Posterior vena cava (tissue), 2 donors: ENCODE measurements at places on chromosomes 12 and 14.
A peak's percentile ranks its signal among the peaks of the same experiment; 100 is the strongest.

GRCh38 chr12:120466560-120467315, 2.8 kb downstream of the SRSF9 start:
- DNase-seq = no peak

GRCh38 chr12:6334940-6335450, 6.9 kb downstream of the TNFRSF1A start:
- DNase-seq = no peak

DNA sequence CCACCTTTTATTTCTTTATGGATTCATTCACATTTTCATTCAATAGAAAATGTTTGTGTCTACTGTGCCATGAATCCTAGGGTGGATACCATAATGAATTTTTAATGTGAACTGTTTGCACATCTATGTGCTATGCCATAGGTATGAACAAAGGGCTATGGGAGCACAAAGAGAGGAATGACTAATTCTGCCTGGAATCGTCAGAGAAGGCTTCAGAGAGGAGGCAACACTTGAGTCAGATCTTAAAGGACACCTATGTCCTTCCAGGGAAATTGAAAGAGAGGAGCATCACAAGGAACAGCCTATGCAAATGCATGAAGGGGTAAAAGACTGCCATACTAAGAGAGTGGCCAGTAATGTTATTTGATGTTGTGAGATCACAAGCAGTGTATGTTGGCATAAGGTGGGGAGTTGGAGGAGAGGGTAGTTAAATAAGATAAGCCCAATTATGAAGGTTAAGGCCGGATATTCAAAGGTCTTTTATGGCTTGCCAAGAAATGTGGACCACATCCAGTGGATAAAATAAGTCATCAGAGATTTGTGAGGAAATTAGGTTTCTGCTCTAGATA, 246.7 kb downstream of the GRIN2B start:
- no peak for DNase-seq

- no peak for DNase-seq
Measured at GRCh38 chr14:36091096-36091495, 85.4 kb downstream of the PTCSC3 start.

DNA sequence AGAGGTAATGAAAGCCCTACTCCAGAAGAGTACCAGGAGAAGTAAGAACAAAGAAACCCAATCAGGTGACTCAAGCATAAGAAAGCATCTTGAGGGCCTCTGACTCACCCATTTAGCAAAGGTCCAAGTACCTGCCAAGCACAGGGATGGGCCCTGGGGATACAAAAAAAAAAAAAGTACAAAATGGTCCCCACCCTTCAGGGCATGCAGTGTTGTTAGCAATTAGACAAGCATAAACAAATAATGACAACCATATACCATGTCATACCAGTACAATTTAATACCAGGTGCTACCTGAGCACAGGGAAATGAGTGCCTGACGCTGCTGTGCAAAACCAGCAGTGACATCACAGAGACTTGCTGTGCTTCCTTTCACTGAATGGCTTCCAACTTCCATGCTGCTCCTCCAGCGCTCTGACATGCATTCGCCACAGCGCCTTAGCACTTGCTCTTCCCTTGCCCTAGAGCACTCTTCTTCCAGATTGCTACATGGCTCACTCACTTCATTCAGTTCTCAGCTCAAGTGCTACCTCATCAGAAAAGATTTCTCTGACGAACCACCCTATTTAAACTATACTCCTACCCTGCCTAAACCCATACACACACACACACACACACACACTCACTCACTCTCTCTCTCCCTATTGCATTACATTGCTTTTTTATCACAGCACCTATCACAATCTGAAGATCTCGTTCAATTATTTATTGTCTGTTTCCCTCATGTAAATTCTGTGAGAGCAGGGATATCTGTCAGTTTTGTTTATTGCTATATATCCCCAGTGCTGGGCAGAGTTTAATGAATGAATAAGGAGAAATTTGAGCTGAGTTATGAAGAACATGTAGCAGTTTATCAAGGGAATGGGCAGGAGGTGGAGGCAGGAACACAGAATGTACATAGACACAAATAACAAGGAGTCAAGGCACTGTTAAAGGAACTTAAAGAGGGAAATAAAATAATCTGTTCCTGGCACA, 12.9 kb upstream of the EPS8 start:
- DNase-seq = no peak

DNA sequence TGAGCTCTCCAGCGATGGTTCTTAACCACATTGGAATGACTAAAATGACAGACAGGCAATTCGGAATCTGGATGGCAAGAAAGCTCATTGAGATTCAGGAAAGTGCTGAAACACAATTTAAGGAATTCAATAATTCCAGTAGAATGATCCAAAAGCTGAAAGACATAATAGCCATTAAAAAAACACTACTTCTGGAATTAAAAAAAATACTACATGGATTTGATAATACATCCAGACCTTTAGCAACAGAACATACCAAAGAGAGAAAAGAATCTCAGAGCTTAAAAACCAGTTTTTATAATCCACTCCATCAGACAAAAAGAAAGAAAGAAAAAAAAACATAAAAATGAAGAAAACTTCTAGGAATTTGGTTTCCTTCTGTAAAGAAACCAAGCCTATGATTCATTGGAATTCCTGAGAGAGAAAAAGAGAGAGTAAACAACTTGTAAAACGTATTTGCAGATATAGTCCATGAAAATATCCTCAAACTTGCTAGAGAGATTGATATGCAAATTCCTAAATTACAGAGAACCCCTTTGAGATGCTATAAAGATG, 52.8 kb downstream of the SLCO1B1 start:
- no peak for DNase-seq

GRCh38 chr12:131287938-131288764, 334.4 kb downstream of the ADGRD1 start:
- DNase-seq = peak; percentile 36

DNA sequence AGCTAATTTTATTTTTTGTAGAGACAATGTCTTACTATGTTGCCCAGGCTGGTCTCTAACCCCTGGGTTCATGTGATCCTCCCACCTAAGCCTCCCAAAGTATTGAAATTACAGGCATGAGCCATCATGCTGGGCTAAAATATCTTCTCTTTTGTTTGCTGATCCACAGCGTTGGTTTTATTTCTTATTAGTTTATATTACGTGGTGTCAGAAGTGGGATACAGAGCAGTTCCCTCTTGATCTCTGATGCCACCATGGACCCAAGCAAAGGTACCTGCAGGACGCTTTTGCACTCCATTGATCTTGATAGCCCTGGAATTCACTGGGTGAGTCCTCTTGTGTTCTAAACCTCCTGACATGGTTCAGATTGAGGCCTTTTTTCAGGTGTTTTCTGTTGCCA, 43.8 kb upstream of the RESF1 start:
- DNase-seq = no peak

GRCh38 chr14:24775950-24776349, 142.0 kb upstream of the GZMB start:
- no peak for DNase-seq

DNA sequence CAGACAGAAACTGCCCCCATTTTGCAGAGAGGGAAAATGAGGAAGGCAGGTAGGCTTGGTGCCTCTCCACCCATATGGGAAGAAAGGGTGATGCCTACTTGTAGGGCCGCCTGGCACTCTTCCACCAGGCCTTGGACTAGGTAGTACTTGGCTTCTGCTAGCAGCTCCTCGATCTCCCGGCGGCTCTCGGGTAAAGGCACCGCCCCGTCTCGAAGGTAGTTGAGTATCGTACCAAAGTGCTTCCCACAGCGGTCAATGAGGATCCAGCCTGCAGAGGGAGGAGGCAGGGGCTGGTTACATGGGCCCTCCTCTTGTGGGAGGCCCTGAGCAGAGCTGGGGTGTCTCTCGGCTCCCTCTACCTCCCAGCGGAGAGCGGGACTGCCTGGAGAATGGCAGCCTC, 16.6 kb downstream of the KCTD10 start:
- peak; percentile 47 for DNase-seq

DNA sequence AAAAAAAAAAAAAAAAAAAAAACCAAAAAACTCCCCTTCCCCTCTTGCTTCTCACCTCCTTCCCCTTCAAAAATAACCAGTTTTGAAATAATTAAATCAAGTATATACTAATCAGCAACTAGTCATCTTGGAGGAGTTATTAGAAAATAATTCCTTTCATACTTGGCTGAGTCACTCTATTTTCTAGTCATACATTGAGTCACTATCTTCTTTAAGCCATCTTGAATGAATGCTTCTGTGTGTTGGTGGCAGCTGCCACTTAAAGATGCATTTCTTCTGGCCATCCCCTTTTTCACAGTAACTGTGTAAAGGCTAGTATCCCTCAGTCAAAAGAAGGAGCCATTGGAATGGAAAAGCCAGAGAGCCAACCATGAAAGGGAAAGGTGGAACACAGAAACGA, 84.2 kb upstream of the TMEM263 start:
- DNase-seq = no peak

- peak; percentile 40 for DNase-seq
Measured at GRCh38 chr14:21204167-21205025, 48.5 kb upstream of the OR5AU1 start.

- DNase-seq = no peak
Measured at GRCh38 chr12:14970473-14970872, 2.4 kb upstream of the PDE6H start.

DNA sequence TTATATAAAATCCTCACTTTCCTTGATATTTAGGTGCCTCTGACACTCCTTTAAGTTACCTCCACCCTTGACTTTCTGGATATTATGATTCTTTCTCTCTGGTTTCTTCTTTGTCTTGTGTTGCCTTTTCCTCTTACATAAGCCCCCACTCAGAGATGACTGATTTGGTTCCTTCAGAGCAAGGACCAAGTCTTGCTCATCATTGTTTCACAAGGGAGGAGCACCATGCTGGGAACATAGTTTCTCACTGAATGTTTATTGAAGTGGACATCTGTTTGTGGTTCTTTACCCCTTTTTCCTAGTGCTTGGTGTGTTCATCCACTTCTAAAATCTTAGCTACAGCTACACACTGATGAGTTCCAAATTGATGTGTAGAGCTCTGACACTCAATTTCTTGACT, 161.3 kb upstream of the PTPRQ start:
- DNase-seq = no peak

GRCh38 chr14:44379292-44379977, 127.6 kb downstream of the FSCB start:
- DNase-seq = no peak

GRCh38 chr12:101925361-101925760, 48.0 kb downstream of the DRAM1 start:
- peak; percentile 85 for DNase-seq

- DNase-seq = no peak
Measured at GRCh38 chr12:88893801-88894200, 313.5 kb upstream of the KITLG start.

GRCh38 chr12:607541-608001, 55.7 kb downstream of the NINJ2 start:
- peak; percentile 77 for DNase-seq

DNA sequence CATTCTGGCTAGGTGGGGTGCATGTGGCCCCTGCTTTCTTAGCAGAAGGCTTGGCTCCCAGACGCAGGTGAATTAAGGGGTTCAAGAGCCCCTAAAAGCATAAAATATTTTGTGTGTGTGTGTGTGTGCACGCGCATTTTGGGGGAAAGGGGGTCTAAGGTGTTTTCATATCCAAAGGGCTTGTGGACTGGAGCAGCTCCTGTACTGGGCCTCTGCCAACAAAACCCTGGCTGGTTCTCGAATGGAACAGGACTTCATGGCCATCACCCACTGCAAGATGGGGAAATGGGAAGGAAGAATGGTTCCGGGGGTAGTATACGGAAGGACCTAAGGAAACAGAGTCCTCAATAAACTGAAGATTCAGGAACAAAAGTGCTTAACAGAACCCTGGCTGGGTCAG, 3.9 kb upstream of the ATN1 start:
- DNase-seq = no peak

GRCh38 chr12:11795192-11795912, 145.9 kb downstream of the ETV6 start:
- no peak for DNase-seq

DNA sequence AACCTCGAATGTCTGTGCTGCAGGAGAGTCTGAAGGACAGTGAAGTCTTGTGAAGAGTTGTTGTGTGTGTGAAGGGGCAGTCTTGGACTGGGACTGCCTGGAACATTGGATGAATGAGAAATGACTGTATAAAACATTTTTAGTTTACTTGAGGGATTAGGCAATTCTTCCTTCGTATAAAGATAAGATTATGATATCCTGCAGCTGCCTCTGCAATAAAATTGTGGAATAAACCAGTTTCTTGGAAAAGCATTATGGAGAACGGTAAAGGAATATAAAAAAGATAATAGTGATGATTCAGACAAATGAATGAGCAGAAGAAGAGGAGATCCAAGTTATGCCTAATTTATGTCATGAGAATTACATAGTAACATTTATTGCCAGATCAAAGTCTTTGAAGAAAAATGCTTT, 30.9 kb upstream of the LUM start:
- no peak for DNase-seq

DNA sequence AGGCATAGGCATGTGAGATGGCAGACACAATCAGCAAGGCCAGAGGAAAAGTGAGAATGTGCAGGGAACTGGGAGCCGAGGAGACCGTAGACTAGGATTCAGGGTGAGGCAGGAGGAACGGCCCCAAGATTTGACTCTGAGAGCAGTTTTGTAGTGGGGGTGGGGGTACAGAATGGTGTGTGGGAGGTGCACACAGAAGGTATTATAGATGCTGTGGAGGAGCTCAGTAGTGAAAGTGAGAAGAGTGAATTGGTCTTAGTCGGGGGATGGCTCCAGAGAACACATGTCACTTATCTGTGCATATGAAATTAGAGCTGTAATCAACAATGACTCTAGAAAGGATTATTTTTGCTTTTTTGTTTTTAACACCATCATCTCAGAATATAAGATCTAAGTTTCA, 11.9 kb downstream of the ZNF664 start:
- DNase-seq = no peak

- DNase-seq = peak; percentile 83
Measured at GRCh38 chr12:89183985-89184435, 168.3 kb downstream of the DUSP6 start.

DNA sequence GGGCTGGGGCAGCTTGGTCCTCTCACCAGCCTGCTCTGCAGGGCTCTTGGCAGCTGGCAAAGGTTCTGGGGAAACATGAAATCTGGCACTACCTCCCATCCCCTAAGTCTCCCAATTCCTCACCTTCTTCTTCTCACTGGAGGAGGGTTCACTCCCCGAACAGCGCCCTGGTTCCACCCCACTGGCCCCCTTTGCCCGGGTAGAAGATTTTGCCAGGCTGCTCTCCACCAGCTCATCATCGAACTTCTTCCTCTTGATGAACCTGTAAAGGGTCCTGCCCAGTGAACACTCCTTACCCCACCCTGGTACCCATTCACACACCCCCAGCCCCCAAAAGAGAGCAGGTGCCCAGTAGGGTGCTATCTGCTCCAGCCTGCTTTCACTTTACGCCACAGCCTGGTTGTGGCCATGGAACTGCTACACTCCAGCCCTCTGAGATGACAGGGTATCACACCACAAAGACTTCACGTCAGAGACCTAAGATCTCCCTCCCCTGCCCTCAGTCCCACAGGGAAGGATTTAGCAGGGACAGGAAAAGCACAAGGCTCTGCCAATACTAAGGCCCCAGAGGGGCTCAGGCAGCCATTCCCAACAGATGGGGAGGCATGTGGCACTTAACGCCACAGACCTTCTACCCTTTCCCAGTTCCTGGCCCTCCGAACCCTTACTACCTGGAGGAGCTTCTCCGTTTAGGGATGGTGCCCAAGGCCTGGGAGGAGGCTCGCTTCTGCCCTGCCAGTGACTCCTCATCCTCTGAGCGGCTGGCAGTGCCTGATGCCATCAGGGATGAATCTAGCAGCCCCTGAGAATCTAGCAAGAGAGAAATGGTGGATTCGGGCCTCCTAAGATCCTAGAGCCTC, 2.3 kb downstream of the MCRS1 start:
- DNase-seq = peak; percentile 60

- no peak for DNase-seq
Measured at GRCh38 chr12:167959-168600, 45.9 kb downstream of the SLC6A12 start.
